ENCODE measurements at places on chromosomes 16 and 17.

DNA sequence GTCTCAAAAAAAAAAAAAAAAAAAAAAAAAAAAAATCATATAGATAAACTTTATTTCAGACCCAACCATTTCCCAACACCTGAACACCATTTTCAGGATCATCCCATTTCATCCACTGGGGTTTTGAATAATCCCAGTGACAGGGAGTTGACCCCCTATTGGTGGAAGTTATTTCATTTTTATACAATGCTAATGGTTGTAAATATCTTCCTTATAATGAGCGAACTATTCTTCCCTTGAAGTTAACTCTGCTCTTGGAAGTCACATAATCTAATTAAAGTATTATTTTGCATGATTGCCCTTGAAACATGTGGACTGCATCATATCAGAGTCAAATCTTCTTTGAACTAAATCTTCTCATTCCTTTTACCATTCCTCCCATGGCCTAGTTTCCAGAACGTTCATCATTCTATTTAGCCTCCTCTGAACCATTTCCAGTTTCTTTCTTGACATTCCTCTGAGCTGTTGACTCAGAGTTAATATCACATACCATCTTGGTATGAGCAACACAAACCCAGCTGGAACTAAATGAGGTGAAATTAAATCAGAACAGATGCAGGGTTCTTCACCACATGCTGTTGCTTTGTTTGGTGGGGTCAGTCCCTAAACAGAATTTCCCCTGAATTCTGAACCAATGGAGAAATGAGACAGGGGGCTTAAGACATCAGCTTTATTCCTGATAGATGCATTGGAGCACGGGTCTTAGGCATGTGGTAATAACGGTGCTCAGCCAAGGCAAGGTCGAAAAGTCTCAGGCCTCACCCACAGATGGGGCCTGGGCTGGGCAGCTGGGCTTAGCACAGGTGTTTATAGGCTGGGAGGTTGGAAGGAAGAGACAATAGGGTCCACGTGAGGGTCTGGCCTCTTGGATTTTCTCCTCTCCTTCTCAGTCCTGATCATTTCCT is 8.9 kb downstream of the HSD17B2 start:
- no peak for DNase-seq

GRCh38 chr17:15307710-15308111 is 33.7 kb downstream of the TEKT3 start:
- DNase-seq = no peak

GRCh38 chr16:81723098-81723723 is 55.9 kb upstream of the PLCG2 start:
- DNase-seq = peak; percentile 59

- no peak for DNase-seq
Observed at GRCh38 chr17:36992701-36993100, 43.9 kb downstream of the AATF start.

DNA sequence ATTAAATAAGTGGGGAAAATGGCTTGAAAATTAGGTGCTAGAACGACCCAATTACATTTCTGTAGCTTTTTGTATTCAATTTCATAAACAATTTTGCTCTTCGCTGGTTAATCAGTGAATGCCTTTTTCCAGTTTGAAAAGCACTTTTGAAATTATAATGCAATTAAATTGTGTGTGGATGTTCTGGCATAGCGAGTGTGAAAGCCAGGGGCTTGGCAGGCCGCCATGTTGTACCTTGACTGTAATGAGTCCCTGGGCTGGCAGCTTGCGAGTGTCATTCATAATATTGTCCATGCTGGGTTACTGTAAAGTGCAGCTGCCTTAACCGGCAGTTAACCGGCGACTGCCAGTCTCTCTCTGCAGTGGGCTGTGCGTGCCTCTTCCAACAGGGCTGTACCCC is 177.8 kb downstream of the CCDC182 start:
- DNase-seq = no peak

GRCh38 chr17:8838551-8839095 is 28.9 kb downstream of the PIK3R6 start:
- no peak for DNase-seq

- DNase-seq = no peak
Observed at GRCh38 chr17:969811-970355, 9.7 kb downstream of the NXN start.

- DNase-seq = no peak
Observed at GRCh38 chr17:60960398-60961065, 282.9 kb downstream of the BCAS3 start.

- DNase-seq = no peak
Observed at GRCh38 chr17:8732406-8733085, 12.1 kb downstream of the CCDC42 start.

DNA sequence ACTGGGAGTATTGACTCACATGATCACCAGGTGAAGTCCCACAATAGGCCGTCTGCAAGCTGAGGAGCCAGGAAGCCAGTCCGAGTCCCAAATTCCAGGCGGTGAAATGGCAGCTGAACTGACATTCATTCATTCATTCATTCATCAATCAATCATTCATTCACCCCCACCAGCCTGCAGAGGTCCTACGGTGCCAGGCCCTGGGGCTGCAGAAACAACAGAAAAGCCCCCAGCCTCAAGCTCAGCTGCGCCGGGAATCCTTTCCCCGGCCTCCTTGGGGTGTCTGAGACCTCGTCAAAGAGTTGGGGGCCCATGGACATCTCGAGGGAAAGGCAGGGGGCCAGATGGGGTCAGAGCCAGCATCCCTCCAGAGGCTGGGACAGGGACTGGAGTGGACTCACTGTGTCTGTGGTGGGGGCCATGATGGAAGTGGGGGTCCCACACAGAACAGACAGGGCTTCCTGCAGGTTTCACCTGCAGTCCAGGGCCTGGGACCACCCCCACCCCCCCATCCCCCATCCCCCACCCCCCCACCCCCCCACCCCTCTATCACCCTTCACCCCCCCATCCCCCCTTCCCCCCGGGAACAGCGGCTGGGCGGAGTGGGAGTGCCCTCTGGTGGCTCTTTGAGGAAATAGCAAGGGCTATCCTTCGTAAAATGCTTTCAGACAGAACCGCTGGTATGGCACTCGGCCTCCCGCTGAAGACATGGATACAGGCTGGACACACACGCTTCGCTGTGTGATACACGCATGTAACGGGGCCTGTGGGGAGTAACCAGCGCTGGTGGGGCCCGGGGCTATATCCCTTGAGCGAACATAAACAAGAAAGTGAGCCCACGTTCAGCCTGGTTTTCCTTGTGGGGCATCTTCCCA is 8.5 kb upstream of the ZC3H18 start:
- peak; percentile 47 for DNase-seq

DNA sequence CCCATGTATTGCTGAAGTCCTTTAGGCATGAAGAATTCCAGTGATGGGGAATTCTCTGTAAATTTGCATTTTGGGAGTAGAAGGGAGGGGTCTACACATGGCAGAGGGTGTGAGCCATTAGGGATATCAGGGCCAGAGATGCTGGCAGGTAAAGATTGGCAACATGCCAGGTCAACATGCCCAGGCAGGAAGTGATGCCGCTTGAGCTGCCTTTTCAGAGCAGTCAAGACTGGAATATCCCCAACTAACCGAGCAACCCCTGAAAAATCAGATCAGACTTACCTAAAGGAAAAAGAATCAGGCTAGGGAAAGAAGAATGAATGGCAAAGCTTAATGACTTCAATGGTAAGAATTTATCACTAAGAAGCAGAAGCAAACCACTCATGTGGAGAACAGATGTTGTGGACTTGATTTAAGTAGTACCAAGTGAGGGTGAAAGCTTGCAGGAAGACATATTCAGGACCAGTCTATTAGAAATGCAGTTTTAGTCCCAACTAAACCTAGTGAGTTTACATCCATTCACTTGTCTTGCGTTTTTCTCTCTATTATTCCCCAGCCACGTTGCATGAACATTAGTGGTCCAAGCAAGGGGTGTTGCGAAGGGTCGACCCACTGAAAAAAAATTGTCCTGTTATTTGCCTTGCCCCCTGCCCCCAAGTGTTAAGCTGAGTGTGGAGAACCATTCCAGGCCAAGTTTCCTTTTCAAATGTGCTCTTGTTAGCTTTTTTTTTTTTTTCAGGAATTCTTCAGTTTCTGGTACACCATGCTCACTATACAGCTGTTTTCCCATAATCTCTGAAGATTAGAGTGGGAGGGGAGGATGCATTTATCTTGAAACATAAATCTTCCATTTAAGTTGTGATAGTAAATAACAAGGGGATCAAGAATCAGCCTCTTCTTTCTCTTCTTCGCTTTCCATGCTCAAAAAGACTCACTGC is 105.2 kb downstream of the ABCA8 start:
- no peak for DNase-seq

All from stimulated activated CD4-positive, alpha-beta T cell treated with anti-CD3 and anti-CD28 coated beads, Interleukin-1b, Interleukin-23, amount 100 ng/mL, for 4 hours (primary cell).